CD4-positive, CD25-positive, alpha-beta regulatory T cell (primary cell): ENCODE measurements at places on chromosomes 6 and 20. TPM values are rescaled to one million over a fixed set of nuclear protein-coding genes. Genes with fewer than 3 reads are reported as not detected.

GRCh38 chr6:24547243-24547642, 52.5 kb downstream of the ALDH5A1 start:
- peak; percentile 66 for DNase-seq
- peaks cover 12% of the 10 kb centered on the region for H3K27me3 ChIP-seq
- H3K36me3 ChIP-seq = no peaks in the 10 kb centered on the region
- H3K4me3 ChIP-seq = no peak overlapping the region
- no peak overlapping the region for H3K27ac ChIP-seq

DNA sequence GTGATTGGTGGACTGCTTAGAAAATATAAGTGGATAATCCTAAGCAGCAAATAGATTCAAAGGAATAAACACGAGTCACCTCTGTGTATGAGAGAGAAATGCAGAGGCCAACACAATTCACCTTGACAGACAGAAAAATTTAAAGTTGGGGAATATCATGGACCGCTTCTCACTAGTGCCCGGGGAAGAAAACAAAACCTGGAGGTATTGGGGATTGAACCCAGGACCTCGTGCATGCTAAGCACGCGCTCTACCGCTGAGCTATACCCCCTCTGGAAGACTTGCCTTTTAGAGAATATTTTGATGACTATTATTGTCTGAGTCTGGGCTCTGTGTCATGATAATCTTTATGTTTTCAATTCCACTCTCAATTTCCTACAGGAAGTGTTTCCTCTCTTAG, 111.9 kb downstream of the TRIM27 start:
- peaks cover 78% of the 10 kb centered on the region for H3K27me3 ChIP-seq
- DNase-seq = no peak
- H3K27ac ChIP-seq = no peak overlapping the region
- peaks cover 3% of the 10 kb centered on the region for H3K4me1 ChIP-seq
- no peak overlapping the region for H3K4me3 ChIP-seq
- H3K36me3 ChIP-seq = no peaks in the 10 kb centered on the region

- H3K4me1 ChIP-seq = no peaks in the 10 kb centered on the region
- no peak overlapping the region for H3K4me3 ChIP-seq
- H3K36me3 ChIP-seq = no peaks in the 10 kb centered on the region
- H3K27ac ChIP-seq = no peak overlapping the region
- no peak for DNase-seq
Measured at GRCh38 chr6:52975580-52975979, 19.5 kb downstream of the GSTA4 start.

GRCh38 chr6:102981490-102982015, 1588.0 kb downstream of the GRIK2 start:
- H3K27me3 ChIP-seq = no peaks in the 10 kb centered on the region
- no peaks in the 10 kb centered on the region for H3K36me3 ChIP-seq
- no peak overlapping the region for H3K27ac ChIP-seq
- H3K4me3 ChIP-seq = no peak overlapping the region
- no peak for DNase-seq

DNA sequence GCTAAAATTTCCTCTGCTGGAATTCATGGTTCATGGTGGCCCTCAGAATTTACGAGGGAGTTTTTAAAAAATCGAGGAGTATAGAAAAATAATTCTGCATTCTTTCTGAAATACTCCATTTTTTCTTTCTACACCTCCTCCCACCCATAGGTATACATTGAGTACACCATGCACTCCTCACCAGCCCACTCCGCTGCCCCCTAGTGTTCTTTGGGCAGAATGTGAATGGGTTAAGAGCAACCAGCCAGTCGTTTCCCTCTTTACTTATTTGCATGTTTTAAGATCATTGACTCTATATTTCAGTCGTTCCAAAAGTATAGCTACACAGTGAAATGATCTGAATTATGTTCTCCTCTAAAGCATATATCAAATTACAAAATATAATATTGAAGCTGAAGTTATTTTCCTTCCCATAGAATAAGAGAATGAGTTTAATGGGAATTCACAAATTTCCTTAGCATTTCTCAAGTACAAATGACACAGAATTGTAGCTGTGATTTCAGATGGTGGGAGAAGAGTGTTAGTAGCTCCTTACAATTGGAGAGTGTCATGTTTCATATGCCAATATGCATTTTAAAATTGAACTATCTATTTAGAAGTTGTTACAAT, 977.7 kb upstream of the SLC35B3 start:
- no peak for DNase-seq
- no peaks in the 10 kb centered on the region for H3K36me3 ChIP-seq
- H3K27ac ChIP-seq = no peak overlapping the region
- H3K27me3 ChIP-seq = no peaks in the 10 kb centered on the region
- H3K4me3 ChIP-seq = no peak overlapping the region

- no peaks in the 10 kb centered on the region for H3K27me3 ChIP-seq
- H3K4me3 ChIP-seq = no peak overlapping the region
- no peaks in the 10 kb centered on the region for H3K36me3 ChIP-seq
- no peak overlapping the region for H3K27ac ChIP-seq
- DNase-seq = no peak
- no peaks in the 10 kb centered on the region for H3K4me1 ChIP-seq
Measured at GRCh38 chr20:50251383-50251748, 60.7 kb downstream of the CEBPB start.

- DNase-seq = peak; percentile 76
- H3K36me3 ChIP-seq = peaks cover 36% of the 10 kb centered on the region
- no peaks in the 10 kb centered on the region for H3K27me3 ChIP-seq
- H3K4me1 ChIP-seq = peaks cover 76% of the 10 kb centered on the region
- H3K4me3 ChIP-seq = peak overlapping the region; percentile 88
Measured at GRCh38 chr6:73519926-73520687, 725 bp downstream of the EEF1A1 start.

- no peaks in the 10 kb centered on the region for H3K36me3 ChIP-seq
- no peak overlapping the region for H3K4me3 ChIP-seq
- no peaks in the 10 kb centered on the region for H3K4me1 ChIP-seq
- no peak for DNase-seq
- no peak overlapping the region for H3K27ac ChIP-seq
Measured at GRCh38 chr6:33128318-33128717, 52.5 kb downstream of the HLA-DPB1 start.

DNA sequence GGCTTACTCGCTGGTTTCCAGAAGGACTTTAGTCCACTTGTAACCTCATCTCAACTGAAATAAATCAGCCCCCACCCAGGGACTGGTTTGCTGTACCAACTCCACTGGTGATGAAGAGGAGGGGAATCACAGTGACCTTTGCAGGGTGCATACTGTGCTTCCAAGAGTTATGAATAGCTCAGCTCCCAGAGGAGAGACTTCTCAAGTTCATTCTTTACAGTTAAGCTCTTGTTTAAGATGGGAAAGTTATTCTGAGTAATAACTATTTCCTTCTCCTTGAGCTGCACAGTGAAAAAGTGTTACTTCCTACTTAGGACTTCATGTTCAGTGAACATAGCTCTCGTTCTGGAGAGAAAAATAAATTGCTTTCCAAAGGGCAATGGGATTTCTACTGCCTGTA, 166.5 kb upstream of the ECI2 start:
- H3K4me1 ChIP-seq = no peaks in the 10 kb centered on the region
- peaks cover 2% of the 10 kb centered on the region for H3K27me3 ChIP-seq
- H3K36me3 ChIP-seq = no peaks in the 10 kb centered on the region
- no peak for DNase-seq
- H3K4me3 ChIP-seq = no peak overlapping the region

DNA sequence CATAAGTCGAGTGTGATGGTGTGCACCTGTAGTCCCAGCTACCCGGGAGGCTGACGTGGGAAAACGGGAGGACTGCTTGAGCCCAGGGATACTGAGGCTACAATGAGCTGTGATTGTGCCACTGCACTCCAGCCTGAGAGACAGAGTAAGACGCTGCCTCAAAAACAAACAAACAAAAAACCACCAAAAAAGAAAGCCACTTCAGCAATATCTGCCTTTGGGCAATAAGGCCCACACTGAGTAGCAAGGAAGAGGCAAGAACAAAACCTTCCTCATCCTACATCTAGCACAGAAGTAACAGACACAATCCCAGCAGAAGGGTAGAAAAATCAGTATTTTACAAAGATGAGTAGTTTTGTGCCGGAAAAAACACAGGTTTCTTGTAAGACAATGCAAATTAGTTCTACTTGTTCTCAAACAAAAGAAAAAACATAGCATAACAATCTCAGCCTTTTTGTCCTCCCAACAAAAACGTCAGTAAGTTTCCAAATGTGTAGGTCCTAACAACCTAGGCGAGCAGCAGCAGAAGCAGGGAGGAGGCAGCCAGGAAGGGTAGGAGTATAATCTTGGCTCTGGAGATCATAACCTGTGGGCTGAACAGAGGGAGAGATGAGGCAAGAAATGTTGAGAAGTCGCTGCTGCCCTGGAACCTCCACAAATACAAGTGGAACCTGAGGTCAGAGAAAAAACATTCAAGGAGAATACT, 5.7 kb downstream of the PPP1R10 start:
- peaks cover 43% of the 10 kb centered on the region for H3K36me3 ChIP-seq
- H3K27me3 ChIP-seq = no peaks in the 10 kb centered on the region
- DNase-seq = no peak
- no peak overlapping the region for H3K4me3 ChIP-seq

GRCh38 chr20:54515793-54516628, 40.6 kb downstream of the DOK5 start:
- no peak overlapping the region for H3K4me3 ChIP-seq
- H3K27ac ChIP-seq = no peak overlapping the region
- no peaks in the 10 kb centered on the region for H3K36me3 ChIP-seq
- no peak for DNase-seq
- no peaks in the 10 kb centered on the region for H3K4me1 ChIP-seq

The GCM1 gene
- 0.09 TPM for polyA plus RNA-seq

The MTFR2 gene
- 1.7 TPM for polyA plus RNA-seq

The PBX2 gene
- polyA plus RNA-seq = 2.1 TPM

The PPARD gene
- polyA plus RNA-seq = 6.6 TPM

The MYMX gene
- not detected for polyA plus RNA-seq
